ENCODE measurements at places on chromosomes 7 and 10.
A peak's percentile ranks its signal among the peaks of the same experiment; 100 is the strongest.

DNA sequence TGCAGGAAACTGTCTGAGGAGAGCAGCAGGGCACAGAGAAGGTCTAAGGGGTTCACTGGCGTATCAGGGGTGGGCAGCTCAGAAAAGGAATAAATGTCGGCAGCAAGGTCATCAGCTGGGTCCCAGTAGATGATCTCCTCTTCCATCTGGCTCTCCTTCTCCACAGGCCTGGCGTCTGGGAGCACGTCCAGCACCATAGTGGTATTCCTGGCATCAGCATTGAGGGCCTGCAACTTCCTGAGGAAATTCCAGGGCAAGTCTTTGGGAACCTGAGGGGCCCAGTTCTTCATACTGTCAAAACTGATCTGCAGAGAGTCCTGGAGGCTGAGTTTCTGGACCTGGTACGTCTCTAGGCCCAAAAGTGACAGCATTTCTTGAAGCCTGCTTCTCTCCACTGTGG lies 9.6 kb upstream of the MRPS24 start:
- DNase-seq = no peak

DNA sequence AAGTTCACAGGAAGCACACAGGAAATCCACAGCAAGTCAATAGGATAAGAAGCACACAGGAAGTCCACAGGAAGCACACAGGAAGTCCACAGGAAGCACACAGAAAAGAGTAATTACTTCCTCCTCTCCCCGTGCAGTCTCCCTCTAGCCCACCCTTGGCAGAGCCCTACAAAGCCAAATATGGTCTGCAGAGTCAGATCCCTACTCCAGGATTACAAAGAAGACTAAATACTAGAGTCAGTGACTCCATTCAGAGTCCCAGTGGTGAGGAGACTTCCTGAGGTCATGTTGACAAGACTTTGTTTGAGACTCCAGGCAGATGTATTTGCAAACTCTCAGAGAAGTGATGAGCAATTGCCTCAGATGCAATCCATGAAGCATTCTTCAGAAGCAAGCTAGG lies 398.6 kb upstream of the AUTS2 start:
- no peak for DNase-seq

DNA sequence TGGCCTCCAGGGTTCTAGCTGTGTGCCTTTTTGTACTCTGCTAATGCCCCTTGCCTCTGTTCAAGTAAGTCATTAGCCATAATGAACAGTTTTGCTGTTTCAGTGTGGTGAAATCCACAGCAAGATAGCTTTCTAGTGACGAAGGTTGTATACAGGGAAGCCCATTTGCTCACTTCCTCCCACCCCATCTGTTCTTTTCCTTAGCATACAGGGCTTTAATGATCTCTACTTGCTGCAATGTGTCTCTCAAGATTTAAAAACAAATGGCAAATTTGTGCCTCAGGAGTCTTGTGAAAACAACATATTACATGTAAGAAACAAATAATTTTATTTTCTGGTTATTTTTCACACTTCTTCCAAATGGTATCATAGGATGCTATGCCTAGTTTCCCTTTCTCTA lies 243.2 kb downstream of the CDK14 start:
- no peak for DNase-seq

DNA sequence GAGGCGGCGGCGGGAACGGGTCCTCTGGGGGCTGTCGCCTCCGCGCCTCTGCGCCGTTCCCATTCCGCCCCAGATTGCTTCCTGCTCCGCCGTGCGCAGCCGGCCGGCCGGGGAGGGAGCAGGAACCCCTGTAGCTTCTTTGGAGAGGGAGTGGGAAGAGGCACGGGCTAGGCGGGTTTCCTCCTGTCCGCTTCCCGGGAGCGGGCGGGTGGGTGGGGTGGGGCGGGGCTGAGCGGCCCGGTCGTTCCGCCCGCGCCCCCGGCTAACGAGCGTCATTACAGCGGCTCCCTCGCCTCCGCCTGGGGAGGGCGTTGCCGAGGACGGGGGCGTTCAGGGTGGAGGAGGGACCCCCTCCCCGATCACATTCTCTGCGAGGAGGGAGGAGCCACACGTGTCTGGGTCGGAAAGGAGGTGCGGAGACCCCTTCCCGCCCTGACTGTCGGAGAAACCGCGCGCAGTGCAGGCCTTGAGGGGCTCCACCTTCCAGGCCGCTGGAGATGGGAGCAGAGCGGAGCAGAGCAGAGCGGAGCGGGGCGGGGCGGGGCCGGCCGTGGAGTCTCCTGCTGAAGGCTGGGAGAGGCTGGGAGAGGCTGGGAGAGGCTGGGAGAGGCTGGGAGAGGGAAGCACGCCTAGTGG lies 39.7 kb downstream of the AGAP3 start:
- DNase-seq = no peak

GRCh38 chr7:85341973-85342372 lies 155.1 kb upstream of the SEMA3D start:
- no peak for DNase-seq

DNA sequence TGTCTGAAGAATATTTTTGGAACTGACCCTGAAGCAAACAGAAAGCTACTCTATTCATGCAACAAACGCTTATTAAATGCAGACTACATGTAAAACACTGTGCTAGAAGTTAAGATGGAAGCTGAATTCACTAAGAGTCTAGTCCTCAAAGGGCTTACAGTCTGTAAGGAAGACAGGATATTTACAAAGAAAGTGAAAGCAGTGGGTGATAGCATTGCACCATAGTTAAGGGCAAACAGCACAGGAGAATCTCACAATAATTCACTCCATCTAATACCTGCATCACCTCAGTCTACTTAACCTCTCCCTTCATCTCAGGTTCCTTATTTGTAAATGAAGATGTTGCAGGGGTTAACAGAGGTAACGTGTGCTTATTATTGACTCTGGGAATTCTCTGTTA lies 360.0 kb upstream of the AOAH start:
- DNase-seq = no peak

- DNase-seq = no peak
These were observed 190.1 kb downstream of the LRRTM3 start for GRCh38 chr10:67115972-67116371.

DNA sequence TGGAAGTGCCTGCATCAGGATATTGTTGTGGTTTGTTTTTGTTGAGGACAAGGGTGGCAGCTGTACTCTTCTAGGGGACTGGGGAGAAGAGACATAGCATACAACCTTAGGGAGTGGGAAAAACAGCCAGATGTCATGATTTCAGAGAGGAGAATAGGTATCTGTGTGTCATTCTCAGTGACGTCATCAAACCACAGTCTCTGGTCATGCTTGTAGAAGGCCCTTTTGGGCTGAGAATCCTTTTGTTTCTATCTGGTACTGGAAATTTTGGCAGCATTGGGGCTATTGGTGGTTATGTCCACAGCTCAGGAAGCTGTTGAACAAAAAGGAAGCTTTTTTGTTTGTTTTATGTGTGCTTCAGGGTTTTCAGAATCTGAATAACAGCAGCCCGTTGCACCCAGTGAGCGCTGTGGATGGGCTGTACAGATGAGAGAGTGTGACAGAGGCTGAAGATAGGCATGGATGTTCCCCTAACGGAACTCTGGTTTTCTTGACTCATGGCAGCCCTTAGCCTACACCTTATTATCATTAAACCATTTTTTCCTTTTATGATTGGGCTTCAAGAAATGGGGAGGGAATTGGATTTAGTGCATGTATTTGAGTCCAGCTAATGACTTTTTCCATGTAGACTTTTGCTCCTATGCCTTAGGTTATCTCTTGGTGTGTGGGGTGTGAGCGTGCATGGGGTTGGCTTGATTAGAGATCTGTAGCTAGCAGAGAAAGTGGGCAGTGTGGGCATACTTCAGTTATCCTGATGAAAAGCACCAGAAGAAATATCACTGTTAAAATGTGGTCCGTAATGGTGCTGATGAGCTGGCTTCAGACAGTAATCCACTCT lies 65.7 kb downstream of the SND1 start:
- no peak for DNase-seq

DNA sequence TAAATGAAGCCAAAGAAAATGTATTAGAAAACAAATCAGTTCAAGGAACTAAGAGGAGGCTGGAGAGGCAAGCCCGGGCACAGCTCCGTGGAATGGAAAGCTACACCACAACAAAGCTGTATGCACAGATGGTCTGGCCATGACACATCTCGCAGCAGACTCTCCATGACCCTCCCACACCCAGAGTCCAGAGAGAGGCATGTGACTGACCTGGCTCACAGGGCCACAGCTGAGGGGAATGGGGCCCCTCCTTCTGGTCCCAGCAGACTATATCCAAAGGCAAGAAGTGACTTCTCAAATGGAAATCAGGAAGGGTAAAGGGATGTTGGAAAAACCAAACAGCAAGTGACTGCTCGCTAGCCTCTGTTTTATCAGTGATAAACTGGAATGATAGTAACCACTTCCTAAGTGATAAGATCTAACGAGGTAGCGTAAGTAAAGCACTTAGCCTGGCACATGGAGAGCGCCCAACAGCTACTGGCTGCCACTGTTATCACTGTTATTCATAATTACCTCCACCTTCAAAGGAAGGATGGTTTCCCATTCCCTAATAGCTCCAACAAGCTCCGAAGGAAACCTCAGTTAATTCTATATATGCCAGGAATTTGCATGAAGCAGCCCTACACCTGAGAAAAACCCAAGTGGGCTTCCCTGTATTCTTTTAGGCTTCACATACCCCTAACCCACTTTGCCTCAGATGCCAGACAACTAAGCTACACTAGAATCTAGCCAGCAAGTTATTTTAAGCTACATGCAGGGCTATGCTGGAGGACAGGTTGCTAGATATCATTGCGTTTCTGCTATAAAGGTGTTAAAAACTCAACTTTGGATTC lies 8.4 kb downstream of the OSBPL3 start:
- no peak for DNase-seq

DNA sequence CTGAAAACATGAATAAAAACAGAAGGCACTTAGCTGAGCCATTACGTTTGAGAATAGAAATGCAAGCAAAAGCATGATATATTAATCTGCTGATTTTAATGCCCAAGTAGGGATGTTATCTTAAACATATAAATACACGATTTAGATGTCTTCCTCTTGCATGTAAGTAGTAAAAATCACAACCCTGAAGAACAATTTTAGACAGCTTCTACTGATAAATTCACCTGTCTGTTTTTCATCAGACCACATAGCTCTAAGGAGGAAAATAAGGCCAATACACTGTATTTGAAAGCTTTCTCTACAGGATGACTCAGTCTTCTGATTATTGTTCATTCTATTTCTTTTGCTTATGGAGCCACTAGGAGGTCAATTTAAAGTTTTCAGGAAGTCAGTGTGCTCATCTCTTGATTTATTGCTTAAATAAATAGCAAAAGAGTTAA lies 210.9 kb upstream of the CHRM2 start:
- no peak for DNase-seq

DNA sequence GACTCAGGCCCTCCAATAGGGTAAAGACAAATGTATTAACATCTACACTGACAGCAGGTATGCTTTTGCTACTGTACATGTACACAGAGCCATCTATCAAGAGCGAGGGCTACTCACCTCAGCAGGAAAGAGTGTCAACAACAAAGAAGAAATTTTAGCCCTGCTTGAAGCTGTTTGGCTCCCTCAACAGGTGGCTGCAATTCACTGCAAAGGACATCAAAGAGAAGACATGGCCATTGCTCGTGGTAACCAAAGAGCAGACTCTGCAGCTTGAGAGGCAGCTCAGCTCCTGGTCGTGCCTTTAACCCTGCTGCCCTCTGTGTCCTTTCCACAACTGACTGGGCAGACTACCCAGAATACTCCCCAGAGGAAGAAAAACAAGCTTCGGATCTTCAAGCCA lies 5.1 kb downstream of the AKR1B15 start:
- peak; percentile 20 for DNase-seq

DNA sequence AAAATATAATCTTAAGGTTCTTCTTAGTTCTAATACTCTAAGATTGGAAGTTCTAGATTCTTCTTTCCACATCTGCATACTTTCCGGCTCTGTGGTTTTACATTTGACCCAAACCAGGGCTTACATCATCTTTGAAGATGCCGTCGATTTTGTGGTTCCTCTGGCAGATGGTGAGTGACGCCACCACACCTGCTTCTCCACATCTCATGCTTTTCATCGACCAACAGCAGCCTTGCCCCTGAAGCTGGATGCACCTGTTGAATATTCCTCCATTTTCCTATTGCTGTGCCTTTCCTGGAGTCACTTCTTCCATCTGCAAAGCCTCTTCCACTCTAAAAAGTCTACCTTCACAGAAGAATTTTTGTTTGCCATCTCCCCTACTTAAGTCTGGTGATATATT lies 121.3 kb downstream of the PRKCQ start:
- DNase-seq = no peak

- DNase-seq = no peak
These were observed 378.9 kb downstream of the RPS24 start for GRCh38 chr10:78412605-78413004.

DNA sequence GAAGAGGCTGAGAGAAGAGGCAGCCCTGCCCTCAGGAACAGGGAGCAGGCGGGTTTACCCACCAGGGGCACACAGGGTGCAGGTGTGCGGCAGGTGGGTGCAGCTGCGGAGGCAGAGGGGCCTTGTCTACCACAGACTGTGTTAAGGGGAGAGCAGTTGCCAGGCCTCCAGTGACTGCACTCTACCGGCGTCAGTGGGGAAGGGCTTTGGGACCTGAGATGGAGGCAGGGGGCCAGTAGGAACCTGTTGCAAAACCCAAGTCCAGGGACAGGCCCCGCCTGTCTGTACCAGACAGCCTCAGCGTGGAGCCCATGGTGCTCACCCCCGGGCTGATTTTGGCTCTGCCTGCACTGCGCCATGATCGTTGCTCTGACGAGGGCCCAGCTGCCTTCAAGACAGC lies 507.6 kb upstream of the FOXK1 start:
- DNase-seq = no peak

DNA sequence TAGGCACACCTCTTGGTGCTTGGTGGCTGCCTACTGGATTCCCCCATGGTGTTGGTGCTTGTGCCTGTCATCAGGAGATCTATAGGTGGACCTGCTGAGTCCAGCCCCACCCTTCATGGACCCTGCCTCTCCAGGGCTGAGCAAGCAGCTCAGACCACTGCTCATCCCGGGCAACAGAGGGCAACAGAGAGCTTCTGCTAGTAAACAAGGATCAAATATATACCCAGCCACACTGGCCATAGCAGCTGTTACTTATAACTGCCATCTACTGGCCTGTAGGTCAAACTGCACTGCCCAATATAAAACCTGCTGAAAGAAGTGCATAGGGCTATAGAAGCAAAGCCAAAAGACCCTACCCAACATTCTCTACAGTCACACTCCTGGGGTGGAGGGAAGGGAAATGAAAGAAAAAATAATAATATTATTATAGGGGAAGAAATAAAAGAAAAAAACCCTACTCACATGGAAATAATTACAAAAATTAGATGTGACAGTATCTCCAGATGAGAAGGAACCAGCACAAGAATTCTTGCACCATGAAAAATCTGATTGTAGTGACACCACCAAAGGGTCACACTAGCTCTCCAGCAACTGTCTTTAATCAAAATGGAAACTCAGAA lies 54.9 kb upstream of the ZNF800 start:
- DNase-seq = peak; percentile 68
